ENCODE measurements at places on chromosomes 4 and X. TPM values are rescaled to one million over a fixed set of nuclear protein-coding genes. Genes with fewer than 3 reads are reported as not detected.

MTTP gene
- 1.1 TPM for polyA plus RNA-seq

GRCh38 chr4:84455697-84456096 is 43.4 kb downstream of the NKX6-1 start:
- DNase-seq, result peak; percentile 18

PLK4 gene
- polyA plus RNA-seq, result 21.0 TPM

- no peak for DNase-seq
These were observed 94.7 kb upstream of the SRD5A3 start for GRCh38 chr4:55251342-55251741.

GRCh38 chr4:1367936-1368289 is 20.9 kb downstream of the UVSSA start:
- no peak for DNase-seq

LUZP4 gene
- polyA plus RNA-seq, result not detected

DNA sequence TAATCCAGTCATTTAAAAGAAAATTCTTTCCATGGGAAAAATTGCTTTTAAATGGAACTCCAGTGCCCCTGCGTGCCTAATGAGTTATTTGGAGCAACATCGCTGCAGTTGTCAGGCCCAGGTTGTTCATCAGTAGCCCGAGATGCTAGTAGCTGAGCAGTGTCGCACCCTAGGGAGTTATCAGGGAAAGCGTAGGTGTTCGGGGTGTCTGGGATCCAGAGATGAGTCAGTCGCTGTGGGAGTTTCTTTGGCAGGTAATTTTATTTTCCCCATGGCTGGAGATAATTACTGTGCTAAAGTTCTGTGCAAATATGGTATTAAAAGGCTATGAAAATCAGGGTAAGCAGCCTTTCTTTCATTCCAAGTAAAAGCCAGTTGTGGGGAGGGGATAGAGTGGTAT is 49.4 kb downstream of the ANXA3 start:
- no peak for DNase-seq

GRCh38 chr4:101678180-101678579 is 112.3 kb upstream of the BANK1 start:
- DNase-seq, result no peak

GRCh38 chrX:23235051-23235450 is 99.6 kb upstream of the PTCHD1 start:
- no peak for DNase-seq

All from muscle of arm (tissue), 14 donors.